Stimulated activated CD8-positive, alpha-beta memory T cell treated with anti-CD3 and anti-CD28 coated beads, Interleukin-7, amount 100 ng/mL, for 48 hours (primary cell): ENCODE measurements at places on chromosomes 13 and 19.

DNA sequence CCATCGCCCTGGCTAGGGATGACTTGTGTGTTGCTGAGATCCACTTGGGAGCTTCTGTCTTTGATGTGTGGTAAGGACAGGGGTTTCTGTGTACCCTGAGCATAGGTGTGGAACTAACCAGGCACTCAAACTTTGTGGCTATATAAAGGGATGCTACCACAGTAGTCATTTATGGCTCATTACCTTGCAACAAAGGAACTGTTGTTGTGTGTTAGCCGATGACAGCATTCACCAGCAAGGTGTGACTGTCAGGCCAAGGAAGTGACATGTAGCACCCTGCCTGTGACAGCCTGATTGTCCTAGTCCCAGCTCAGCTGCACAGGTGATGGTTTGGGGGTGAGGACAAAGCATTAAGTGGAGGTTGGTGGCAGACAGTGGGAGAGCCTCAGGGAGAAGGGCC lies 73.6 kb downstream of the COG3 start:
- no peak for DNase-seq

DNA sequence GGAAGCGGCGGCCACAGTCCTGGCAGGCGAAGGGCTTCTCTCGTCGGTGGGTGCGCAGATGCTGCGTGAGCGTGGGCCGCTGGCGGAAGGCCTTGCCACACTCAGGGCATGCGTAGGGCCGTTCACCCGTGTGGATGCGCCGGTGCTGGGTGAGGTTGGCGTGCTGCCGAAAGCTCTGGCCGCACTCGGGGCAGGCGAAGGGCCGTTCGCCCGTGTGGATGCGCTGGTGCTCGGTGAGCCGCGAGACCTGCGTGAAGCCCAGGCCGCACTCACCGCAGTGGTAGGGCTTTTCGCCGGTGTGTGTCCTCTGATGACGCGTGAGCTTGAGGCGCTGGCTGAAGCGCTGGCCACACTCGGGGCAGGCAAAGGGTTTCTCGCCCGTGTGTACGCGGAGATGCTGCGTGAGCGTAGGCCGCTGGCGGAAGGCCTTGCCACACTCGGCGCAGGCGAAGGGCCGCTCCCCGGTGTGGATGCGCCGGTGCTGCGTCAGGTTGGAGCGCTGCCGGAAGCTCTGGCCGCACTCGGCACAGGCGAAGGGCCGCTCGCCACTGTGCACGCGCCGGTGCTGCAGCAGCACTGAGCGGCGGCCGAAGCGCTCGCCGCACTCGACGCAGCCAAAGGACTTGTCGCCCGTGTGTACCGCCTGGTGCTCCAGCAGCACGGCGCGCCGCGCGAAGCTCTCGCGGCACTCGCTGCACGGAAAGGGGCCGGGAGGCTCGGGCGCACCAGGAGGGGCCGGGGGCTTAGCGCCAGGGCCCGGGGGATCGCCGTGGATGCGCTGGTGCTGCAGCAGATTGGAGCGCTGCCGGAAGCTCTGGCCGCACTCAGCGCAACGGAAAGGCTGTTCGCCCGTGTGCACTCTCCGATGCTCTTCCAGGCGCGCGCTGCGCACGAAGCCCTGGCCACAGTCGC lies 4.0 kb upstream of the UBE2M start:
- DNase-seq, result no peak

- no peak for DNase-seq
These were observed 113.3 kb downstream of the RAB20 start for GRCh38 chr13:110448230-110448629.

GRCh38 chr13:112756511-112756966 lies 66.7 kb downstream of the ATP11A start:
- DNase-seq, result no peak

DNA sequence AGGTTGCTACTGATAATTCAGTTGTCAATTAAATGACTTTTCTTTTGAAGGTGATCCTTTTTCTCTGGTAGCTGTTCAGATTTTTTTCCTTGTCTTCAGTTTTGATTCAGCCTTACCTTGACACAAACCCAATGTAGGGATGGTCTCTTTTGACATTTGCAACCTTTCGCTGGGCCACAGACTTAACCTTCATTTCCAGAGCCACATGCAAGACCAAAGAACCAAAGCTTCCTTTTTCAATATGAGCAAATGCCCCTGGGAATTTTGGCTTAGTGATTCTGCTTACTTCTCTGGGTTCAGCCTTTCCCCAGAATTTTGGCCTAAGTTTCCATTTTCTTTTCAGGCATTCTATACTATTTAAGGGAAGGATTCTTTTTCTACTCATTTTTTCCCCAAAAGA lies 19.6 kb downstream of the SIGLEC5 start:
- DNase-seq, result no peak

DNA sequence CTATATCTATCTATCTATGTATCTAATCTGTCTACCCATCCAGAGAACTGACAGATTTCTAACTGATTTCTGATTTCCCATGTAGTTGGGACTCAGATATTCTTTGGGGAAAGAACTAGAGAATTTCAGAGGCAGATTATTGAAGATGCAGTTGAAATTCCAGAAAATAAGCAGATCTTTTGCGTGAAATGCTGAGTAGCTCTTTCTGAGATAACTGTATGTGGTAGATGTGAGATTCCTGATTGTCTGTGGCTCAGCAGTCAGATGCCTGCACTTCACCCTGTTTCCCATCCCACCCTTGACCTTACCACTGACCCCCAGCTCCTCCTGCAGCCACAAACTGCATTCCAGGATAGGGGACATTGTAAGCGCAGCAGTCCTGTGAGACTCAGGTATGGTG lies 61.5 kb downstream of the DGKH start:
- DNase-seq, result no peak

DNA sequence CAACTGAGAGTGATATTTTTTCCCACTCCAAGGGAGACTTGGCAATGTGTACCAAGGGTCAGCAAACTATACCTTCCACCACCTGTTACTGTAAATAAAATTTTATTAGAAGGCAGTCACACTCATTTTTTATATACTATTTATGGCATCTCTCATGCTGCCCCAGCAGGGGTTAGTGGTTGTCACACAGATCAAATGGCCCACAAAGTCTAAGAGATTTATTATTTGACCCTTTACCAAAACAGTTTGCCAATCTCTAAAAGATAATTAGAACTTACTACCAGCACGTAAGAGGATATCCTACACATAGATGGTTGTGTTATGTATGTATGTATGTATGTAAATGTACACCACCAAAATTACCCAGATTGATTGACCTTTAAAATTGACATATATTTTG lies 185.1 kb downstream of the PRR20E start:
- DNase-seq, result no peak

DNA sequence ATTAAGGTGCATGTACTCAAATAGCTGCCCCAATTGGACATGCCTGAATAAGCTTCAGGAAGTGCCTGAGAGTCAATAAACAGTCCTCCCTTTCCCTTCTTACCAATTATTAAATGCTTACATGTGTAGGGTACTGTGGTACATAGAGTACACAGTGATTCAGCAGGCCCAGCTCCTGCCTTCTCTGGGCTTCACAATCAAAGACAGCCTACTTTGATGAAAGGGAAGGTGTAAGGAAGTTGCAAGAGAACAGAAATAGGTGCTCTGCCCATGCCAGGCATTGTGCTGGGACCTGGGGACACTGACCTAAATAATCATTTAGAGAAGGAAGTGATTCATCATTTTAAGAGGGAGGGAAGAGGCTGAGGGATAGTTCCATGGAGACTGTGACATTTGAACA lies 17.2 kb downstream of the FRY start:
- DNase-seq, result no peak

GRCh38 chr19:10258080-10258710 lies 6.2 kb downstream of the MRPL4 start:
- DNase-seq, result no peak

DNA sequence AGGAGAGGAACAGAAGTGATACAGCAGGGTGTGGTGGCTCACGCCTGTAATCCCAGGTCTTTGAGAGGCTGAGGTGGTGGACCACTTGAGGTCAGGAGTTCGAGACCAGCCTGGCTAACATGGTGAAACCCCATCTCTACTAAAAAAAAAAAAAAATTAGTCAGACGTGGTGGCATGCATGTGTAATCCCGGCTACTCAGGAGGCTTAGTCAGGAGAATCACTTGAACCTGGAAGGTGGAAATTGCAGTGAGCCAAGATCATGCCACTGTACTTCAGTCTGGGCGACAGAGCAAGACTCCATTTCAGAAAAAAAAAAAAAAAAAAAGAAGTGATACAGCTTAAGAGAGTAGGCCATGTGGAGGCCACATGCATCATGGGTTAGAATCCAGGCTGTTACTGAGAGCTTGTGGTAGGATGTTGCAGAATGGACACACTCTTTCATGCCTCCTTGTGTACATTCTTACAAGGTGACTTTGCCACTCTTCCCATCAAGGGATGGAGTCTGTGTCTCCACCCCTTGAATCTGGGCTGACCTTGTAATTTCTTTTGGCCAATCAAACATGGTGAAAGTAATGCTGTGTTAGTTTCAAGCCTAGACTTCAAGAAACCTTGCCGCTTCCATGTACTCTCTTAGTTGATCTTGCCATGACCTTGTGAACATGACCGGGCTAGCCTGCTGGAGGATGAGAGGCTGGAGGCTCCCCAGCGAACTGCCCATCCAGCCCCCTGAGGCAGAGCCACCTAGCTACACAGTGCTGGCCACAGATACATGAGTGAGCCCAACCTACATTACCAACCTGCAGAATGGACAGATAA lies 12.3 kb downstream of the FAM187B start:
- no peak for DNase-seq

DNA sequence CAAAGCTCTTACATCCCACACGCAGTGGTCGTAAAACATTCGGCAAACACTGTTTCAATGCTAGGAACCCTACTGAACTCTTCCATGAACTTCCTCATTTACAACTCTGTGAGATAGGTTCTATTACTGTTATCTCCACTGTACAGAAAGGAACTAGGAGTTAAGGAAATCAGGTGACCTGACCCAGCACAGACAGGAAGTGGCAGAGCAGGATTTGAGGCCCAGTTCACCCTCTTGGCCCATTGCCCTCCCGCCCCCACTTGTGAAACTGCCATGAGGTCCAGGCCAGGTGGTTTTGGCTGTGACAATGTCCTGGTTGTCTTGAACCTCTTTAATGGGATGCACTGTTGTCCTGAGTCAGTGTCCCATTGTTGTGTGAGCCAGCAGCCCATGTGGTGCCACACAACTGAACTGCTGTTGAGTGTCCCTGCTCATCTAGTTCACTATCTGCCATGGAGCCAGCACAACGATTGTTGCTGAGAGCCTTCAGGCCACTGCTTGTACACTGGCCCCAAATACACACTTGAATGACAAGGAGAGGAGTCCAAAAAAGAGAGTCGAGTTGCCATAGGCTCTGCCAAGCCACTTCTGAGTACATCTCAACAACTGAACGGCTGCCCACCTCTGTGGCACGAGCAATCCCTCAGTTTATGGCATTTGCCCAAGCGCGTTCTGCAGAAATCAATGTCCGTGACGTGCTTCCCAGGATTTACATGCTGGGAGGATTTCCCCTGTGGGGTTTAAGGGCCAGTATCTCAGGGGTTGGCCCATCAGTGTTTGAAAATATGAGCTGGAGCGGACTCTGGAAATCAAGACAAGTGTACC lies 484.6 kb downstream of the TSHZ3 start:
- no peak for DNase-seq

DNA sequence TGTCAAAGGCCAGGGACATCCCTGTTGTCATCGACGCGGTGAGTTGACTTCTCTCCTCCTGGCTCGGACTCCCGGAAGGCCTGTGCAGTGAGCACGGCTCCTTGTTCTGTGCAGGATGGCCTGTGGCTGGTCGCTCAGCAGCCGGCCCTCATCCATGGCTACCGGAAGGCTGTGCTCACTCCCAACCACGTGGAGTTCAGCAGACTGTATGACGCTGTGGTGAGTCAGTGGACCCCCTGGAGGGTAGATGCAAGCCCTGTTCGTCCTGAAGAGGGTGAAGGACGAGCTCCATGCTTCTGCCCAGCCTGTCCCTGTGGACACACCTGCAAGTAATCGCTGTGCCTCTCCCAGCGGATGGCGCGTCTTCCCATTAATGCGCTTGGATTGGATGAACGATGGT lies 19.2 kb downstream of the NAXD start:
- no peak for DNase-seq

GRCh38 chr13:75372517-75372916 lies 109.5 kb downstream of the TBC1D4 start:
- no peak for DNase-seq

- DNase-seq, result no peak
These were observed 786.6 kb upstream of the SLITRK6 start for GRCh38 chr13:86585835-86586234.

GRCh38 chr13:112838842-112839117 lies 130.2 kb upstream of the MCF2L start:
- no peak for DNase-seq
